Skin of body (tissue), 3 donors: ENCODE measurements at places on chromosomes 3 and 15. TPM values are rescaled to one million over a fixed set of nuclear protein-coding genes. Genes with fewer than 3 reads are reported as not detected.

DNA sequence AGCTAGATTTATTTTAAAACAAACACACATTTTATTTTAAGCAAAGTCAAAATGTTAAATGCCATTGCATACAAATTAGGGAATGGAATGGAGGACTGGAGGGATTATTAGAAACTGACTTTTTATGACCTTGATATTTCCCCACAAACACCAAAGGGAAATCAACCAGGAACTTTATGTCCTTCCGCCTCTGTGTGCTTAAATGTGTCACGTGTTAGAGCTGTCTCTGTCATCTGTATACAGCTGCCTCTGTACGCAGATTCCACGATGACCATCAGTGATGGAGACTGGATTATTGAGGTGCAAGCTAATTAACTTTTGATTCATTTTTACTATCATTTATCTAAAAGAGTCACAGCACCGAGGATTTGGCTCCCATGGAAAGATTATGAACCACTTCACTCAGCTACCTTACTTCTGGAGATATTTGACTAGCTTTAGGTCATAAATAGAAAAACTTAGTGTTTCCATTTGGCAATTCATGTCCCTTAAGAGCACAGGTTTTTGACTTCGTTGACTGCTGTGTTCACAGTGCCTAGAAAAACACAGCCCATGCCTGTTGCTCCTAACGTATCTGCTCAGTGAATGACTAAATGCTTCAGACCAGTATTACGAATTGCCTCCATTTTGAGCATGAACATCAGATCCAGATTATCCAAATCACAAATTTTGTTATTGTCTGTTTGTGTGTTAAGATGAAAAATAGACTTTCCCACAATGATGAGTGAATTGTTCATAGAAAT is 1048.1 kb downstream of the MCTP2 start:
- no peak for DNase-seq

GRCh38 chr15:25900431-25900830 is 37.3 kb upstream of the ATP10A start:
- DNase-seq = peak; percentile 27

- DNase-seq = peak; percentile 26
These were observed 587 bp downstream of the NPHP3 start for GRCh38 chr3:132721479-132722164.

GRCh38 chr3:179438841-179439240 is 12.4 kb downstream of the GNB4 start:
- DNase-seq = no peak

DNA sequence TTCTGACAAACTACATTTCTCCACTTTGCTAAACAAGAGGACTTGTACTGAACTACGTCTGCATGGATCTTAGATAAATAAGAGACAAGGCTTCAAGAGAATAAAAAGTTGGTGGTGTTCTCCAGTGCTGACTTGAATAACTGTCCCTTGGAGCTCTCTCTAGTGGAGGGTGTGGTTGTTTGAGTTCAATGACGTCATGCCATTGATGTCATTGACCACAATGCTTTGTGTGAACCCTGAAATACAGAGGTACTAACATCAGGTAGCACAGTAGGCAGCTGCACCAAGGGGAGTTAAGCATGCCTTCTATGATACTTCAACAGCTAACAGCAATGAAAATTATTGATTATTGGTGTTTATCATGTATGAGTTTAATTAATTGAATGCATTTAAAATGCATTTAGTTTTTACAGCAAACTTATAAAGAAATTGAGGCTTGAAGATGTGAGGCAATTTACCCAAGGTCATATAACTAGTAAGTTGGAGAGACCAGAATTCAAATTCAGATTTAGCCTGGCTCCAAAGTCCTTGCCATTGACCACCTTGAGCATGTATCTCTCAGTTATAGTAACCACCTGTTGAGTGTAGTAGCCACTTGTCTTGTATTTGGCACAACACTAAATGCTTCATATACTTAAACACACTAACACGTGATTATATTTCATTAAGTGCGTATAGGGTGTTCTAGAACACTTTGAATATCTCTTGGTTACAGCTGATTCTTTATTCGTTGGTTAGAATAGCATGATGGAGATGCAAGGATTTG is 126.0 kb upstream of the ANKRD28 start:
- no peak for DNase-seq

- no peak for DNase-seq
These were observed 1.2 kb downstream of the STIMATE start for GRCh38 chr3:52896151-52896550.

GRCh38 chr3:112579232-112579631 is 17.4 kb downstream of the SLC35A5 start:
- no peak for DNase-seq

GRCh38 chr3:134598763-134599545 is 51.9 kb downstream of the KY start:
- no peak for DNase-seq

GRCh38 chr15:41599061-41599460 is 40.0 kb downstream of the TYRO3 start:
- no peak for DNase-seq

GRCh38 chr3:122691195-122691594 is 10.6 kb downstream of the PARP14 start:
- no peak for DNase-seq

- DNase-seq = no peak
These were observed 14.6 kb downstream of the ANPEP start for GRCh38 chr15:89799918-89800498.

GRCh38 chr3:126865736-126866135 is 117.2 kb upstream of the PLXNA1 start:
- no peak for DNase-seq

DNA sequence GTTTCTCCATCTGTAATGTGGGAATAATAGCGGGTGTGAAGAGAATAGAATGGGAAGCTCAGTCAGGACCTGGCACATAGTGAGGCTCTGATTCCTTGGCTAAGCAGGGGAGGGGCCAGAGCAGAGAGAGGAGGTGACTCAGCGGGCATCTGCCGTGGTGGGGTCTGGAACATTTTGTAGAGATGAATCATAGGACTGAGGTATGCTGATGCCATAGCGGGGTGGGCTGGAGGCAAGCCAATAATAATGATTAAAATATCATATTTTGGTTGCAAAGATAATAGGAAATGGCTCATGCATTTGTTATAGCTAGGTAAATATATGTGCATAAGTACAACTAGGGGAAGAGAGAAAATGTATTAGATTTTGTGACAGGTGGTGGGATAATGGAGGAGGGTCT is 11.2 kb downstream of the TGM4 start:
- no peak for DNase-seq

DNA sequence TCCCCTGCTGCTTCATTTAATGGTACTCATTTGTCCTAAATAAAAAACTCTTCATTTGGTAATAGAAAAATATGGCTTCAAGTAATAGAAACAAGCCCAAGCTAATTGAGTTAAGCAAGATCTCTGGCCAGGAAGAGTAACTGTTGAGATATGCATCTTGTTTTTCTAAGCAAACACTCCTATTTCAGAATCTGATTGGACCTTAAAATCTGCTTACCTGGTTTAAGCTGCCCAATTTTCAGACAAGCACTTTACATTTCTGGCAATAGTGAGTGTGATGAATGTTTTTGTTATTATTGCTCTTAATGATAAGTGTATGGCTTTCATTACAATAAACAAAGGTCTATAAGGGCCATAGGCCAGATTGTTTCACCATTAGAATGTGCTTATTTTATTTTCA is 86.2 kb downstream of the CMSS1 start:
- DNase-seq = no peak

The TMOD3 gene
- total RNA-seq = 41.9 TPM

The TICRR gene
- 2.4 TPM for total RNA-seq

The B3GNT5 gene
- 23.4 TPM for total RNA-seq

The GPR62 gene
- 0.20 TPM for total RNA-seq
